ENCODE measurements at places on chromosomes 12 and 14.
A peak's percentile ranks its signal among the peaks of the same experiment; 100 is the strongest.

GRCh38 chr14:71388862-71389261, 481.6 kb downstream of the PCNX1 start:
- DNase-seq: no peak

- DNase-seq: peak; percentile 51
These were observed 12.5 kb downstream of the BTG1 start for GRCh38 chr12:92133171-92133570.

- DNase-seq: peak; percentile 79
These were observed 27.5 kb downstream of the BEST3 start for GRCh38 chr12:69671597-69671996.

- DNase-seq: peak; percentile 39
These were observed 99.1 kb upstream of the NAP1L1 start for GRCh38 chr12:76183459-76184186.

DNA sequence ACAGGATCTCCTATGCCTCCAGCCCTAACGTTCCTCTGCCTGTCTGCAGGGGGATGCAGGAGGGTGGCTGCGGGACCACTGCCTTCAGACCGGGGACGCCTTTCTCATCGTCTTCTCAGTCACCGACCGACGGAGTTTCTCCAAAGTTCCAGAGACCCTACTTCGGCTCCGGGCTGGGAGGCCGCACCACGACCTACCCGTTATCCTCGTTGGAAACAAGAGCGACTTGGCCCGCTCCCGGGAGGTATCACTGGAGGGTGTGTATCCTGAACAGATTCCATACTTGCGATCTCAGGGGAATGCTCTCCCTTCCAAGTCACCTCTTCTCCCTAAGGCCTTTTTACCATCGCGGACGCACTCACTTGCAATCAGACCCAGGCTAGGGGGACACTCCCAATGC, 3.0 kb downstream of the REM2 start:
- no peak for DNase-seq

DNA sequence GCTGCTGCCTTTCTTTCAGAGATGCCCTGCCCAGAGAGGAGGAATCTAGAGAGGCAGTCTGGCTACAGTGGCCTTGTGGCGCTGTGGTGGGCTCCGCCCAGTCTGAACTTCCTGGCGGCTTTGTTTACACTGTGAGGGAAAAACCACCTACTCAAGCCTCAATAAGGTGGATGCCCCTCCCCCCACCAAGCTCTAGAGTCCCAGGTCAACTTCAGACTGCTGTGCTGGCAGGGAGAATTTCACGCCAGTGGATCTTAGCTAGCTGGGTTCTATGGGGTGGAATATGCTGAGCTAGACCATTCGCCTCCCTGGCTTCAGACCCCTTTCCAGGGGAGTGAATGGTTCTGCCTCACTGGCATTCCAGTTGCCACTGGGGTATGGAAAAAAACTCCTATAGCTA, 25.6 kb downstream of the SPATA7 start:
- DNase-seq: peak; percentile 38

- no peak for DNase-seq
These were observed 93.6 kb downstream of the TTC7B start for GRCh38 chr14:90722590-90722989.

GRCh38 chr14:67411820-67412421, at the start of gene PLEK2:
Gene PLEK2 (minus strand): TSS chr14:67412165. CDS start chr14:67412059, 106 bp downstream.
- DNase-seq: peak; percentile 80

DNA sequence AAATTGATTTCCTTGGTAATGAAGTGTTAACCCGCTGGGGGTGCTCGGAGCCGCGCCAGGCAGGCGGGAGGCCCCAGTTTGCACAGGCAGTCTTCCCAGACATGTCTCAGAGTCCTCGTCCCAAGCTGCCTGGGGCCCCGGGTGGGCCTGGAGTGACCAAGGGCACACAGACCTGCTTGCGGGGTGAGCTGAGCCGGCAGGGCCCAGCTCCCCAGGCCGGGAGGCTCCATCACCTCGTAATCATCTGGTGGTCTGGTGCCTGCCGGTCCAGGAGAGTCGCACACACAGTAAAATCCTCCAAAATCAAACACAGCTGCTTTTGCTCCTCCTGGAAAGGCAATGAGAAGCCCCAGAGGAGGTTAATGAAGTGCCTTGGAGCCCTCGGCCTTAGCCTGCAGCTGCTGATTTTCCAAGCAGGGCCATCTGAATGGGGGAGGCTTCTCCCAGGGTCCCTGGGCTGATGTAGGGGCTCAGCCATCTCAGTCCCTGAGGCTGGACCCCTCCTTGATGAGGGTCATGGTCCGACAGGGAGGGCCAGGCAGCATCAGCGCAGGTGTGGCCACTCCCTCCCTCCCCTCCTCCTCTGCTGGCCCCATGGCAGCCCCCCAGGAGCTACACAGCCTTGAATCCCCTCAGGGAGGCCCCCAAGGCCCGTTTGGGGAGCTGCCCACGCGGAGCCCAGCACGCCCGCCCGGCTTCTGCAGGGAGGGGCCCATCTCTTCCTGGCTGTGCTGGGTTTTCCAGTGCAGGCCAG, 39.4 kb upstream of the FBRSL1 start:
- no peak for DNase-seq

GRCh38 chr12:75505706-75506312, 5.6 kb downstream of the KRR1 start:
- peak; percentile 63 for DNase-seq

DNA sequence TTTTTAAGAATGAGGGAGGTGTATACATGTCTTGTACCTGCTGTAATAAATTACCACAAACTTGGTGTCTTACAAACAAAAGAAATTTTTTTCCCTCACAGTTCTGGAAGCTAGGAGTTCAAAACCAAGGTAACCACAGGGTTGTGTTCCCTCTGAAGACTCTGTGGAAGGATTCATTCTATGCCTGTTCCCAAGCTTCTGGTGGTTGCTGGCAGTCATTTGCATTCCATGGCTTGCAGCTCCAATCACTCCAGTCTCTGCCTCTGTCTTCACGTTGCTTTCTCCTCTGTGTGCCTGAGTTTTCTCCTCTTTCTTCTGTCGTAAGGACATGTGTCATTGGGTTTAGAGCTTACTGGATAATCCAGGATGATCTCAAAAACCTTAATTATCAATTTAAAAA, 15.4 kb upstream of the ZNF641 start:
- DNase-seq: no peak

- no peak for DNase-seq
These were observed 149.7 kb downstream of the AEBP2 start for GRCh38 chr12:19588951-19589350.

DNA sequence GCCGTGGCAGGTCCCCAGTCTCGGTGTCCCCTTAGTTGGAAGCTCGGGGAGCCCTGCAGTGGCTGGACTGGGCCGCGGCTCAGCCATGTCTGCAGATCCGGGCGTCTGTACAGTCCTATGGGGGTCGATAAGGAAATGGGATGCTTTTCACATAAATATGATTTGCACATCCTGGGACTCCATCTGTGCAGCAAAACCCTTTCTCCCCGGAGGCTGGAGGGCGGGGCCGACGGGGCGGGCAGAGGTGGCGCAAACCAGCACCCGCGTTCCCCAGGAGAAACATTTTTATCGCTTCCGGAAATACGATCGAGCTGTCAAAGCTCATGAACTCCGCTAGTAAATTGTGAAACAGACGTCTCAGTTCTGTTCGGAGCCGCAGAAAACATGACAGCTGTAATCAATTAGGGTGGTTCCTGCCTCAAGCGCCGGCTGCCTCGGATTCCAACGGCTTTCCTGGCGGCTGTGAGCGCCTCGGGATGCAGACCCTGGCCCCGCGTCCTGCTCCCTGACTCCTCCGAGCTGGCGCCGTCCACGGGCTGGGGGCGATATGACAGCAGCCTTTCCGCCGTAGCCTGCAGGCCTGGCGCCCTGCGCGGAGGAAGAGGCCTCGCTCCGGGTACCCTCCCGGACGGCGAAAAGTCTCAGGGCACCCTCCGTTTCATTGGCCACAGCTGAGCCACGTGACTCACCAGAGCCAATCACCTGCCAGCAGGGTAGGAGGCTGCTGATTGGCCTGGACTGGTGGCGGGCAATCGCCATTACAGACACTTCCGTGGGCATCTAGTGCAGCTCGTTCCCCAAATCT, 23.0 kb downstream of the DIO3 start:
- DNase-seq: no peak

GRCh38 chr12:131982041-131982440, 32.3 kb downstream of the EP400 start:
- no peak for DNase-seq

DNA sequence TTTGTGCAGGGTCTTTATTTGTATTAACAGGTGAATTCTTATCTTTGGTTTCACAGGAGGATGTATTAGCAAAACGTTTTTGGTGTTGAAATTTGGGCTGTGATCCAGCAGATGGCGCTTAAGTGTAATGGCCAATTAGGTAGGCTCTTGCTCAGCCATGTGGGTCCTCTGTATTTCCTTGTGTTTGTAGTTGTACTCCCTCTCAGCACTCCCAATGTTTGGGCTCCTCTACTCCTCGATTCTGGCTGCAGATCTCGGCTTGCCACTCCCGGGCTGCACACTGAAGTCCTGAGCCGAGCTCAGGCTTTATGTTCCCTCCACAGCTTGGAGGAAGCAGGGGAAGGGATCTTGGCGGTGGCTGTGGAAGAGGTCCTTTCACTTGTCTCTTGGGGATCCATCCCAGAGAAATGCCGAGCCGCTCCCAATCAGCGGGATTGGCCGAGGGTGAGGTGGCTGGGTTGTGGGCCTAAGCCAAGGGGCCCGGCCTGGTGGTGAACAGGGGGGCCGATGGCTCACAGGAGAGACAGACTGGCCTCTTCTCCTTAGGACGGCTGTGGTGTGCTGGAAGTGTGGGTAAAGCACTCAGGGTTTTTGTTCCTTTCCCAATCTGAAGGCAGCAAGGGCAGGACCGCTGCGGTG, 133.7 kb downstream of the AEBP2 start:
- DNase-seq: peak; percentile 88

GRCh38 chr14:96914571-96915128, 117.5 kb downstream of the VRK1 start:
- DNase-seq: no peak

GRCh38 chr12:108349278-108349688, 10.2 kb upstream of the CMKLR1 start:
- DNase-seq: peak; percentile 28

DNA sequence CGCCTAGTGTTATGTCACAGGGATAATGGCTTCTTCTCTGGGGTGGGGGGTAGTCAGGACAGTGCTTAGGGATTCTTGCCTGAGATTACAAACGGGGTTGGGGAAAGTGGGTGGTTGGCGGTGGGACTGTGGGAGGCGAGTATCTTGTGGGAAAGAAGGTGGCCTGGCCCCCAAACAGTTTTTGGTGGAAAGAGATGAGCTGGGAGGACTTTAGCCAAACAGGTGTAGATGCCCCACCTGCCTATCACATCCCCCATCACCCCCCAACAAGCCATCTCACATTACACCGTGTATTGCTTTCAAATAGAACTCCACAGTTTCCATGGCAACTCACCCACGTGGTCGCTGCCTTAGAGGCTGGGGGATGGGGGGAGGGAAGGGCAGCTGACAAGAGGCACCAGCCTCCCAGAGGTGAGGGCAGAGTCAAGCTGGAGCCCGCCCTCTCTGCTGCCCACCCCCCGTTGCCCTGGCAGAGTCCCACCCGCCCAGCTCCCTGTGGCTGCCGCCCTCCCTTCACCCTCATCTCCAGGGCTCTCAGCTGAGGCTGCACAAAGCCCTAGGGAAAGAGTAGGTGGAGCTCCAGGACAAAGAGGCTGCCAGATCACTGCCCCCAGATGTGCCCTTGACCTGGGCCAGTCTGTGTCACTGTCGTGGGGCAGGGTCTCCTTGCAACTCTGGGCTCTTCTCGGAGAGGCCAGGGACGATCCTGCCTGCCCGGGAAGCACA, 98.3 kb downstream of the LRRC74A start:
- peak; percentile 98 for DNase-seq

DNA sequence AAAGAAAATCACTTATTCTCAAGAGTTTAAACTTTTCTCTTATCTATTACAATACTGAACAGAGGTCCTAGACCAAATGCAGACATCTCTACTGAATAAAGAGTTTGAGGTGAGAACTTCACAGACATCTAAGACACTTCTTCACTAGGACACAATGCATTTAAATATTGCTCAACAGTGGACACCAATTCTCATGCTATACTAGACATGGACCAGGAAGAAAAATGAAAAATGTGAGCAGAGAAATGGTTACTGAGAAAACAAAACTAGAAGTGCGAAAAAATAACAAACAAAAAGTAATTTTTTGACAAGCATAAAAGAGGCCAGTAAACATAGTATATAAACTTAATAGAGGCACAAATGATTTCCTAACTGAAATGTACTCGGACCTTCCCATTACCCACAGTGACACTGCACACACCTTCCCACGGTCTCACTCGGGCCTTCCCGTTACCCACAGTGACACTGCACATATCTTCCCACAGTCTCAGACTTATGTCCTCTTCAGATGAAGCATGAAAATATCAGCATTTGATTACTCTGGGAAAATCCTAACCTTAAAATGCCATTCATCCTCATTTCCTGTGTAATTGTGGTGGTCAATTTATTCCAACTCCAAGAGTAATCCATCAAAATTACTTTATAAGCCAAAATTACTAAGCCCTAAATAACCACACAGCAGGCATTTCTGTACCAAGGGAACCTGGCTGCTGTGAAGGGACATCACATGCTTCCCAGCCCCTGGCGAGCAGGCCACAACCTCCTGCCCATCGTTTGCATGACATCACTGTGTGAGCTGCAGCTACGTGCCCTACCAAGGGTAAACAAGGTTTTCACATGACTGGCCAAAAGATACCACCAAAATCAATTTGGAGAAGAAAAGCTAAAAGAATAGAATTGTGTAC, 6.4 kb downstream of the SLC15A4 start:
- DNase-seq: no peak

GRCh38 chr14:75068294-75069120, 934 bp upstream of the ZC2HC1C start:
- peak; percentile 61 for DNase-seq

DNA sequence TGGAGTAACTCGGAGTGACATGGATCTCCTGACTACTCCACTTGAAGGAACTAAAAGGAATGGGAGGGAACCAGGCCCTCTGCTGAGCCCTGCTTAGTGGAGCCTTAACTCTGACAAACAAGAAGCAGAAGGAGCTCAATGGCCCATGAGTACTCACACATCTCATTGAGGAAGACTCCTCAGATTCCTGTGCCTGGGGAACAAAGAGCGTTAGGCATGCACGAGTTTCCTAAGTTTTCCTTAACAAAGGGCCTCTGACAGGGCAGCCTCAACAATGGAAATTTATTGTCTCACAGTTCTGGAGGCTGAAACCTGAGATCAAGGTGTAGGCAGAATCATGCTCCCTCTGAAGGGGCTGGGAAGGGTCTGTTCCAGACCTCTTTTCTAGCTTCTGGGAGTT, 185.7 kb upstream of the NTF3 start:
- DNase-seq: no peak

DNA sequence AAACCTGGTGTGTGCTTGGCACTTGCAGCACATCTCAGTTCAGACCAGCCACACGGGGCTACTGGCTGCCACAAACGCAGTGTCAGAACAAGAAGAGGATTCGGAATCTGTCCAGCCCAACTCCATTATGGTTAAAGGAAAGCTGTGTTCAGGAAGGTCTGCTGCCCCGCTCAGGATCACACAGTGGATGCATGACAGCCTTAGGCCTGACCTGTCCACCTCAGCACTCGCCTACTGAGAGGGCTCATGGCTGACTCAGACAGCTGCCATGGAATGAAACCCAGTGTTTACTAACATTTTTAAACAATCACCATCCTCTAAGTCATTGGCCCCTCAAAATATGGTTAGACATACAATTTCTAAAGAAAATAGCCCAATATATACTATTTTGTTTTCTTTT, 5.6 kb upstream of the NIN start:
- DNase-seq: no peak

- DNase-seq: no peak
These were observed 67.9 kb downstream of the KCNK10 start for GRCh38 chr14:88255196-88255595.

All from DMS53 (cell line).